Muscle of arm (tissue), 14 donors: ENCODE measurements at places on chromosomes 2 and 18. TPM values are rescaled to one million over a fixed set of nuclear protein-coding genes. Genes with fewer than 3 reads are reported as not detected.

- no peak for DNase-seq
These were observed 86.5 kb downstream of the STK39 start for GRCh38 chr2:168160897-168161296.

The SAG gene
- polyA plus RNA-seq, result 0.09 TPM

DNA sequence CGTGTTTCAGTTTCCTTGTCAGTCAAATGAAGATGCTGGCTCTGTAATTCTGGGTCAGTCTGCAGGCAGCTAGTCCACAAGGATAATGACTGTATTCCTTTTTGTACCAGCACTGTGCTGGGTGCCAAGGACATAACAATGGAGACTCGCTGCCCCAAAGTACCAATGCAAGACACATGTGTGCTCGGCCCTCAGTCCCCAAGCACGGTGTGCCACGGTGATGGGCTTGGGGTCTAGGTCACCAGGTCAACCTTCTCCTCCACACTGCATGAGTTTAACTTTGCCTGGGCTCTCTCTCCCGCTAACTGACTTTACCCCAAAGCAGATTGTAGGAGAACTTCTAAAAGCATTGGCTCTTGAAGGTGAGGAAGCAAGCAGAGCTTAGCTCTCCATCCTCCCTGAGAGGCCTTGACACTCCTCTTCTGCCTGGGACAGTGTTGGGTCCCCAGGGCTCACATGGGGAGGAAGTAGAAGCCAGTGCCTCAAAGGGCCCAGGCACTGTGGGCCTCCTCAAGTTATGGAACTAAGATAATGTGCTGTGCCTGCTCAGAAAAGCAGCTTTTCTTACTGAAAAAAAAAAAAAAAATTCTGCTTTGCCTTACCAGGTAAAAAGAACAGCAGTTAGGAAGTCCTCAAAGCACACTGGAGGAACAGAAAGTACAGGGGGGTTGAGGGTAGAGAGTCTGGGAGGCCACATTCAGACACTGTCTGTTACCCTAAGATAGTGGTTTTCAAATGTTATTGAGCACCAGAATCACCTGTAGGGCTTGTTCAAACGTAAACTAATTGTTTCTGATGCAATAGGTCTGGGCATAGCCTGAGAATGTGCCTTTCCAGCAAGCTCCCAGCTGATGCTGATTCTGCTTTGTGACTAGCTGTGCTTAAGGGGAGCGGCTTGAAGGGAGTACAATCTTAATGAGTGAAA lies 276.4 kb upstream of the CXCR4 start:
- no peak for DNase-seq

GRCh38 chr2:71925268-71926088 lies 222.2 kb downstream of the CYP26B1 start:
- no peak for DNase-seq

DNA sequence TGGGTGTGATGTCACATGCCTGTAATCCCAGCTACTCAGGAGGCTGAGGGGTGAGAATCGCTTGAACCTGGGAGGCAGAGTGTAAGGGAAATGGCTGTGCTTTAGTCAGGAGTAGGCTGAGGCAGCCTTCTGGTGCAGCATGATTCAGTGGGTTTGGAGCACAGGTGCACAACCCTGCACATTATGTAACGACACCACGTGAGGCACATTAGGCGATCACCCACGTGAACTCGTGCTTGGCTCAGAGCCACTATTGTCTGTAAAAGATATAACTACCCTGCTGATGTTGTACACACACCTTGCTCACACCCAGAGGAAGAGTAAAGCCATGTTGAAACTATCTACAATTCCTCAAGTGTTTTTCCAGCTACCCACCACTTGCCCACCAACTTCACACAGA lies 54.8 kb upstream of the ZC3H15 start:
- no peak for DNase-seq

The DNER gene
- polyA plus RNA-seq, result 1.4 TPM

- DNase-seq, result no peak
These were observed 9.4 kb upstream of the ARHGAP28 start for GRCh38 chr18:6719910-6720683.

The RFX8 gene
- polyA plus RNA-seq, result 2.4 TPM

GRCh38 chr18:79640064-79640672 lies 39.4 kb upstream of the CTDP1 start:
- DNase-seq, result no peak
